BJ (cell line): ENCODE measurements at places on chromosomes 2 and 18. TPM values are rescaled to one million over a fixed set of nuclear protein-coding genes. Genes with fewer than 3 reads are reported as not detected.

DNA sequence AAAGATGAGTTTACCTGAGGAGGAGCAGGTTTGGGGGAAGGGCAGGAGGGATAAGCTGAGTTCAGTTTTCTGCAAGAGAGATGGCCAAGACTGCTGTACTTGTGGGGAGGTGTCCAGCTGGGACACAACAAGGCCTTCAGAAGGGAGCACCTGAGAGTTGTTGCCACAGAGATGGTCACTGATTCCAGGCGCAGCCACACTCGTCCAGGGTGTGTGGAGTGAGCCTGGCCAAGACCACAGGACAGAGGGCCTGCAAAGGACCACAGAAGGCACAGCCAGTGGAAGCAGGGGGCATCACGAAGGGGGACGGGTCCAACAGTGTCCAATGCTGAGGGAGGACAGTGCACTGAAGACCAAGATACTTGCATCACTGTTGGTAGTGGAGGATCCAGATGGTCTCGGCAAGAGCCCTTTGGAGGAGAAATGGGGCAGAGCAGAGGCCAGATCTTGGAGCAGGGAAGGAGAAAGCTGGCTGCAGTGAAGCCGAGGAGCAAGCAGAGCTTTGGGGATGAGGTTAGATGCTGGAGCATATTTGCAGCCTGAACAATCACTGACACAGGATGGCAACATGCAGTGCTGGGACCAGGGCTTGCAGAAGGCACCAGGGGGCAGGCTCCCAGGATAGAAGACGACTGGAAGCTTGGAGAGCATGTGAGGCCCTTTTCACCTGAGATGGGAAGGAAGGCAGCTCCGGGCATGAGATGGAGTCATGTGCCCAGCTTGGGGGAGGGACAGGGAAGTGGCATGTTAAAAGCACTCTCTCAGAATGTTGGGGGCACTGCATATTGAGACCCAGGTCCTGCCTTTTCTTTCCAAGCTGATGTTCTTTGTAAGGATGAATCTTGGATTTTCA is 214.0 kb downstream of the CYP26B1 start:
- DNase-seq: no peak

DNA sequence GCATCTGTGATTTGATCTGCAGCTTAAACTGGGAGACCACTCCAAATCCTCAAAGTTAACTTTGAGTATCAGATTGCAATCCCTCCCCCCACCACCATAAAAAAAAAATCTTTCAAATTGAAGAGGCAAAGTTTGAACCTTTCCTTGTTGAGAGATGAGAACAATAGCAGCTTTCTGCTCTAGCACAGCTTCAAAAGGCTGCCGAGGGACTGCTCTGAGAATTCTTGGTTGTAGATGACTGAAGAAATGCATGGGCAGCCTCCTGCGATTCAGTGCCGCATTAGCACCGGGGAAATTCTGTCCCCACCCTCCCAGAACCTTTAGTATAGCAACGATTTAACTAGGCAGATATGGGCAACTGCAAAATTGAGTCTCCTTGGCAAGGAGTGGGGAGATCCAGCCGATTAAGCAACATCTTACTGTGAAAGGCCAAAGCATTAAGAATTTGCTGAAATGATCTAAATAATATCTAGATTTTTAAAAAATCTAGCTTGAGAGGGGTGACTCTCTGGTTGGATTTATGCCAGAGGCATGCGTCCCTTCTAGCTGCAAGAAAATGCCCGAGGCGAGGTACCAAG is 3.9 kb upstream of the SP5 start:
- DNase-seq: no peak

DNA sequence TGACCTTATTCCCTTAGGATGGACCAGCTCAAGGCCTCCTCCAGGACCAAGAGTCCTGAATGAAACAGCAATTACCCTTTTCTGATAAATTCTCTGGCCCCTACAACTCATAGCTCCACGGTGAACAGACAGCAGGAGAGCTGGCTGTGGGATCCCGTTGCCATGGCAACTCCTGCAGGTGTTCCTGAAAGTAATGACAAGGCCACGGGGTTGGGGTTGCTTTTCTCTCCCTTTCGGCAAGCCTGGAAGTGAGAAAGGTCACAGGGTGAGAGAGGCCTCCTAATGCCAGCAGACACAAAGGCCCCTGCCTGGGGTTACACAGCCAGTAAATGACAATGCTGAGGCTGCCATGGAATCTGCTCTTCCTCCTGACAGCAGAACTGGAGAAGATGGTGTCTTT is 403.0 kb downstream of the NBAS start:
- DNase-seq: no peak

Gene HAAO
- 0.31 and 0.54 TPM in 2 replicates for polyA plus RNA-seq

- no peak for DNase-seq
Measured at GRCh38 chr2:107132070-107132469, 246.1 kb upstream of the ST6GAL2 start.

- DNase-seq: no peak
Measured at GRCh38 chr2:238580486-238580885, 153.8 kb downstream of the ASB1 start.

- DNase-seq: no peak
Measured at GRCh38 chr2:96243843-96244242, 22.0 kb downstream of the TMEM127 start.

- no peak for DNase-seq
Measured at GRCh38 chr18:4549164-4549872, 94.2 kb upstream of the DLGAP1 start.

Gene INO80C
- 8.3 and 9.2 TPM in 2 replicates for polyA plus RNA-seq

Gene SLC5A7
- not detected in 2 replicates for polyA plus RNA-seq

- DNase-seq: no peak
Measured at GRCh38 chr18:11676867-11677266, 12.2 kb upstream of the GNAL start.

- no peak for DNase-seq
Measured at GRCh38 chr2:82796132-82796531, 1662.9 kb downstream of the SUCLG1 start.

- DNase-seq: no peak
Measured at GRCh38 chr2:84940088-84940470, 30.9 kb upstream of the KCMF1 start.

Gene B4GALT6
- 0.26 and 1.1 TPM in 2 replicates for polyA plus RNA-seq

DNA sequence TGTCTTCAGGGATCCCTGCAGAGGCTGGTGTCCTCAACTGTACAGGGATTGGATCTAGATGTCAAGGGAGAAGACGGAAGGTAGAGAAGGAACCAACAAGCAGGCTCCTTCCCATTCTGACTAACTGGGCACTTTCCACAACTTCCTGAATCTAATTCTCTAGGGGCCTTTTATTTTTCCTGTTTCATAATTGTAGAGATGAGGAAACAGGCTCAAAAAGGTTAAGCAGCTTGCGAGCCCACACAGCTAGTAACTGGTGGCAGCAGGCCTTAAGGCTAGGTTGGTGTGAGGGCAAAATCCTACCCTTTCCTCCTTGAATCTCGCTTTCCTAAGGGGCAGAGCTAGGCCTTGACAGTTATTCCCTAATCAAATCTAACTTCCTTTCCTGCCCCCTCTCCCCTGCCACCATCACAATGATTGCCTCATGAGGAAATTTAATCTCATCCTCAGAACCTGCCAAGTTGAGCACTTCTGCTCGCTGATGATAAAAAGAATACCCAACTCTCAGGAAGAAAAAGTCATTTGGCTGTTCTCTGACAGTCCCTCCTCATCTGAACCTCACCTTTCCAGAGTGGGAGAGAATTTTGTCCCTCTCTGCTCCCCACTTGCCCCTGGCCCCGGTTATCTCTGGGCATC is 35.7 kb upstream of the POLE4 start:
- no peak for DNase-seq

DNA sequence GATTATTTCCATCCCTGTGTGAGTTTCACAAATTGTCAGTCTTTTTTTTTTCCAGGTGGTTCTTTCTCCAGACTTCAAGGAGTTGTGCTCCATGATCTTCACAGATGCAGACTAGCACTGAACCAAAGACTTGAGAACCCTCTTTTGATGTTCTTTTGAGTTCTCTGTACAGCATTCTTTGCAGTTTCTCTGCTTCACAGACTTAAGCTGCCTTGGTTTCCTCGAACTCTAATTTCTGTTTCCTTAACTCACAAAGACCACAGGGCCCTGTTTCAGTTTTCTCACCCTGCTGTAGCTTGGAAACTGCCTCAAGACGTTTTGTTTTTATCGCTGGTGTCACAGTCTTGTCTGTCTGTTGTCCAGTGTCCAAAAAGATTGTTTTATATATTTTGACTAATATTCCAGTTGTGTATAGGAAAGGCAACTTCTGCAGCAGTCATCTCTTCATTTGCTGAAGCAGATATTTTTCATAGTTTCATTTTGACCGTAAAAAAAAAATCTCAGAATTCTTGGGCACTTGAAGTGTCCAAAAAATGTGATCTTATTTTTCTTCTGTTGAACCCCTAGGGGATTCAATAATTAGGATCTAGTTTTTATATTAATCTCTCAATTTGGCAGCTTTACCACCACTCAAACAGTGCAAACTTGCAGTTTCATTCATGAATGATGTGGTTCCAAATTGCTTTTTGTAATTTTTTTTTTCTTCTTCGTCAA is 97.0 kb upstream of the MC4R start:
- DNase-seq: no peak

GRCh38 chr2:208224802-208225201 is 30.1 kb downstream of the IDH1 start:
- no peak for DNase-seq

- no peak for DNase-seq
Measured at GRCh38 chr2:2941205-2941604, 436.4 kb downstream of the EIPR1 start.

DNA sequence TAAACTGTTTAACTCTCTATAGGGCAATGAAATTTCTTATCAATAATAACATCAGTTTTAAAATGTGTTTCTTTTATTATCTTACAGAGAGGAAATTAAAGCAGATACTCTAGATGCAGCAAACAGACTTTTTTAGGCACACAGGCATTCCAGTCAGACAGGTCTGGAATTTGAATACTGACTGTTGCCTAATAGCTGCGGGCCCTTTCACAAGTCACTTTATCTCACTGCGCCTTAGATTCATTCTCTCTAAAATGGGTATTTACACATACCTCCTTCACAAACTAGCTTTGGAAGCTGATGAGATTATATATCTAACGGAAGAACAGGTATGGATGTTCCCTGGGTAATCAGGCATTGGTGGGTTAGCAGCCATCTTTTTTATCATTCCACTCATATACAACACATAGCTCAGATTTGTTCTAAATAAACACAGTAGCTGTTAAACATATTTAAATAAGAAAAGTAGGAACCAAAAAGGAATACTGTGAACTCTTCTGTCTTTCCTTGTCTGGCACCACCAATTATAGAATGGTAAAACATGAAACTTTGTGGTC is 104.2 kb downstream of the LRP2 start:
- no peak for DNase-seq

GRCh38 chr2:25358249-25358815 is 16.6 kb upstream of the DNMT3A start:
- no peak for DNase-seq

DNA sequence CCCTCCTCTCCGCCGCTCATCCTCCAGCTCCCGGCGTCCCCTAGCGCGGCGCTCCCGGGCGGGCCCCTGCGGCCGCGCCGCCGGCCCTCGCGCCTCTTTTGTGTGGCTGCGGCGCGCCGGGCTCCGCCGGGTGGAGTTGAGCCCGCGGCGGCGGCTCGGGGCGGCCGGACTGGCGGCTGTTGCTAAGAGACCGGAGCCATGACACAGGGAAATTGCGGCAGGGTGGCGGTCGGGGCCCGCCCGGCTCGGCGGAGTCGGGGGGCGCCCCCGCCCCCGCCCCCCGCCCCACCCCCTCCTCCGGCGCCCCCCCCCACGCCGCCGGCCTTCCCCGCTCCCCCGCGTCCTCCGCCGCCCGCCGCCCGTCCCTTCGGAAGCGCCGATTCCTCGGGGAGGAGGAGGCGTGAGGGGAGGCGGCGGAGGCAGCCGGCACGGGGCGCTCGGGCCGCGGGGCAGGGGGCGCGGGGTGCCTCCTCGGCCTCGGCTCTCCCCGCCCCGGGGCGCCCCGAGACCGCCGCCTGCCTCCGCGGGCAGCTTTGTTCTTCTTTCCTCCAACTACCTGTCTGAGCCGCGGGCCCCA is at the start of gene TMEM200C:
TMEM200C (minus strand) TSS at position 224 of the 577 bp plus-strand sequence. CDS start 3,459 bp downstream, outside the sequence.
- no peak for DNase-seq

Gene ASXL3
- polyA plus RNA-seq: not detected in 2 replicates

GRCh38 chr2:237472187-237472712 is 14.8 kb upstream of the MLPH start:
- no peak for DNase-seq

Gene KCNK3
- polyA plus RNA-seq: 0.13 and 0.22 TPM in 2 replicates

DNA sequence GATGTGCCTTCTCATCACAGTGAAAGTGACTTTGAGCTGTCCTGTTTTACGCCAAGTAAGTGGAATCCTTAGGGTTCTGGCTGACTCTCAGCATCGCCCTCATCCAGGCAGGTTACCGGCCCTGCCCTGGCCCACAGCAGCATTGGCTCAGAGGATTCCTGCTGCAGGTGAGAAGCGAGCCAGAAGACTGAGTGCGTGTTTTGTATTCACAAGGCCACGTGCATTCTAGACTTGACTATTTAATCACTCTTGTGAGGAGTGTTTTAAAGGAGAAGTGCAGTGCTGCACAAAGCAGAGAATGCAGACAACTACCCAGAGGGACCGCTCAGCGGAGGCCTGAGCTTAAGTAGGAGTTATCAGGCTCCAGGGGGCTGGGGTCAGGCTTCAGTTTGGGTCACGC is 48.3 kb downstream of the LAMA3 start:
- DNase-seq: no peak

- no peak for DNase-seq
Measured at GRCh38 chr2:238163481-238164198, 4.9 kb downstream of the ERFE start.

GRCh38 chr18:54210463-54210862 is 14.0 kb downstream of the MBD2 start:
- DNase-seq: no peak

Gene KCNG2
- not detected in 2 replicates for polyA plus RNA-seq

- DNase-seq: no peak
Measured at GRCh38 chr18:56036741-56037140, 448.7 kb upstream of the TCF4 start.

- DNase-seq: no peak
Measured at GRCh38 chr2:10814142-10814541, 1.6 kb upstream of the PDIA6 start.

GRCh38 chr2:102385522-102385921 is 29.9 kb downstream of the IL18R1 start:
- DNase-seq: no peak

DNA sequence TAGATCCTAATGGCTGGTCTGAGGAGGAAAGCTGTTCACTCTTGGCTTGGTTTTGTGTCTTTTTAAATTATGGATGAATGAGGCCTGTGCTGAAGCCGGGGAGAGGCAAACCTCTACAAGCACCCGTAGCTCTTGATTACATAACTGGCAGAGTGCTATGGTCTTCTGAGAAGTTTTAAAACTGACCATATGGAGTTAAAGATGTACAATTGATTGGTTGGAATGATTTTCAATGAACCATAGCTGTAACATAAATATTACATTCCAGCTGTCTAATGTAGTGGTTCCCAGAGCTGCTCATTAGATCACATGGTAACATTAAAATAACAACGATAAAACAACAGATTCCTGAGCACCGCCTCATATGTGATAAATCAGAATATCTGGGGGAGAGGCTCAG is 71.1 kb upstream of the MAP4K3 start:
- DNase-seq: no peak

- DNase-seq: no peak
Measured at GRCh38 chr2:20208476-20208859, 16.5 kb downstream of the SDC1 start.
